Thoracic aorta (tissue), 2 donors: ENCODE measurements at places on chromosomes 3 and 15.

DNA sequence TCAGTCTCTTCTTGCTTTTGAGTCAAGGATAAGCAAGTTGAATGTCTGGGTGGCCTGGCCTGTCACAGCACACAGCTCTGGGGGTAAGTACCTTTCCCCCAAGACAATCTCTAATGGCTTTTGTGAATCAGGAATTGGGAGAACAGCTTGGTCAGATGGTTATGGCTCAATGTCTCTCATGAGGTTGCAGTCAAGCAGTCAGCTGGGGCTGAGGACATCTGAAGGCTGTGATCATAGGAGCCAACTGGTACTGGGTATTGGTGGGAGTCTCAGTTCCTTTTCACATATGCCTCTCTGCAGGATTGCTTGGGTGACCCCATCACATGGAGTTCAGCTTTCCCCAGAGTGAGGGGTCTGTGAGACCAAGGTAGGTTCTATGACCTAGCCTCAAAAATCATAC lies 33.0 kb upstream of the TMEM158 start:
- DNase-seq: no peak

DNA sequence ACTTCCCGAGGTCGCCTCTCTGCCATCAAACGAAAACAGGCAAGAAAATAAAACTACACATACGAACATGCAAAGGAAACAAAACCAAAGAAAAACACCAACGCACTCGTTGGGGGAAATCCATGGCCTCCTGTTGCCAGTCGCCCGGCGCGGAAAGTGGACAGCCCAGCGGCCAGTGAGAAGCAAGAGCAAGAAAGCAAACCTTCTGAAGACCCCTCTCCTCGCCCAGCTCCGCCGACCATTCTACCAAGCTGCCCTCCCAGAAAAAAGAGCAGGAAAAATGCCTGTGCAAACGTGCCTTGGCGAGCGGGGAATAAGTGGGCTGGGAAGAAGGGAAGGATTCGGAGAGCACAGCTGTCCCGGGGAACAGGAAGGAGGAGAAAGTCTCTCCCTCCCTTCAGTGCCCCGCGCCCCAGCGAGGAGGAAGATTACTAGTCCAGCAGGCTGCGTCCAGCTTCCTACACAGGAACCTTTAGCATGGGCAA lies 802 bp upstream of the NECTIN3 start:
- no peak for DNase-seq

GRCh38 chr3:87691109-87691508 lies 367.7 kb downstream of the CGGBP1 start:
- DNase-seq: no peak

GRCh38 chr3:46478341-46478740 lies 13.6 kb upstream of the LTF start:
- no peak for DNase-seq

DNA sequence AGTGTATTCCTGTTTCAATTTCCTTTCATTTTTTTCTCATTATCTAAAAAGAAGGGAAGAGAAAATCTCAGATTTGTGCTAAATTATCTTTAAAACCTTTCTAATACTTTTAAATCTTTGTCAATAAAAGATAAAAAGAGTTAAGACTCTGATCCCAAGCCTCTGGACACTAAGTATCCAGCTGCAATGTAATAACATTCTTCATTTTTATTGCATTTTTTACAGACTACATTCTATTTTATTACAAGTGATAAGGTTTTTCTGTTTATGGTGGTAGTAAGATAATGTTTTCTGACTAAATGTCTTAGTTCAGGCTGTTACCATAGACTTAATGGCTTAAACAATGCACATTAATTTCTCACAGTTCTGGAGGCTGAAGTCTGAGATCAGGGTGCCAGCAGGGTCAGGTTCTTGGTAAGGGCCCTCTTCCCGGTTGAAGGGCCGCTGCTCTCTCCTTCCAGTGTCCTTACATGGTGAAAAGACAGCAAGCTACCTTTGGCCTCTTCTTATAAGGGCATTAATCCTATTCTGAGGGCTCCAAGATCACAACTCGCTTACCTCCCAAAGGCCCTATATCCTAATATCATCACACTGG lies 19.7 kb downstream of the KCNAB1 start:
- DNase-seq: no peak

GRCh38 chr3:55765906-55766701 lies 279.0 kb upstream of the WNT5A start:
- DNase-seq: no peak

DNA sequence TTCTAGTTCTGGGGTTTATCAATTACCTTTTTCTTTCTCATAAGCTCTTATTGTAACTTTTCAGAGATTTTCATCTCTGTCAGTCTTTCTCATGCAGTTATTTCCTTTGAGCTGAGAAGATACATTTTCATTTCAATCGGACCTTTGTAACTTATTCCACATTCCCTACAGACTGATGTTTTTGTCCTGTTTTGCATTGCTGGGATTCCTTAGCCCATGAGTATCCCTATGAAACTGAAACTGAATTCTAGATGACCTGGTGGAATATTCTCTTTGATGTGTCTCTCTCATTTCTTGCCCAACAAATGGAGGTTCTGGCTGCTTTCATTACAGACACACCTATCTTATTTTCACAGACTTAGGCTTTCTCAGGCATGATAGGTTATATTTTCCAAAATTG lies 10.5 kb upstream of the EPHA6 start:
- DNase-seq: no peak

DNA sequence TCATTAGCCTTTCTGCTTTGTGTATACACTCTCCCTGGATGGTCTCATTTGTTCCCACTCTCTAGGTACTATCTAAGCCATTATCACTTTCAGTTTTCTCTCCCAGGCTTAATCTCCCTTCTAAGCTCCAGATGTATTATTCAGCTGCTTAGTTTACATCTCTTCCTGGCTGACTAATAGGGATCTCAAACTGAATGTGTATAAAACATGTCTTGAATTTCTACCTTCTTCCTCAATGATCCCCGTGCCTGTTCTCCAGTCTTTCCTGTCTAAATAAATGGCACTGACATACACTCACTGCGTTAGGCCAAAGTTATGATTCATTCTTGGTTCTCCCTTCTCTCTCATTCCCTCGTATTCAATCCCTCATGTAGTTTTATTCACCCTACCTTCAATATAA lies 127.3 kb downstream of the NR2F2 start:
- no peak for DNase-seq

- DNase-seq: no peak
Observed at GRCh38 chr3:175476489-175476888, 617.4 kb downstream of the NAALADL2 start.

DNA sequence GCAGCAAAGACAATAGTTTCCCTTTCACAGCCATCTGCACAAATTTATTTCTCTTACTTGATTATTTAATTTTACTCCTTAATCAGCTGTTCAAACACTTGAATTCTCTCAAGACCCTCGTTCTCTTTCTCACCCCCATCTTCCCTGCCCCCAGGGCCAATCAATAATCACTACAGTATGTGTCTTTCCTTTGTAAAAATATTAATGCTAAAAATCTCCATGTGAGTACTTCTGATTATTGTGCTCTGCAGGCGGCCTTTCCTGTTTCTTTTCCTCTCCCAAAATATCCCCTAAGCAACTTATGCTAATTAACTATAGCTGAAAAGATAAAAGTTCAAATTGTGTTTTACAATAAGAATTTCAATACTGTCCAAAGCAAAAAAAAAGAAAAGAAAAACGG lies 617.0 kb upstream of the CBLB start:
- no peak for DNase-seq

GRCh38 chr15:38920966-38921365 lies 356.4 kb upstream of the RASGRP1 start:
- no peak for DNase-seq

GRCh38 chr3:192080336-192080735 lies 619.4 kb downstream of the PYDC2 start:
- no peak for DNase-seq

DNA sequence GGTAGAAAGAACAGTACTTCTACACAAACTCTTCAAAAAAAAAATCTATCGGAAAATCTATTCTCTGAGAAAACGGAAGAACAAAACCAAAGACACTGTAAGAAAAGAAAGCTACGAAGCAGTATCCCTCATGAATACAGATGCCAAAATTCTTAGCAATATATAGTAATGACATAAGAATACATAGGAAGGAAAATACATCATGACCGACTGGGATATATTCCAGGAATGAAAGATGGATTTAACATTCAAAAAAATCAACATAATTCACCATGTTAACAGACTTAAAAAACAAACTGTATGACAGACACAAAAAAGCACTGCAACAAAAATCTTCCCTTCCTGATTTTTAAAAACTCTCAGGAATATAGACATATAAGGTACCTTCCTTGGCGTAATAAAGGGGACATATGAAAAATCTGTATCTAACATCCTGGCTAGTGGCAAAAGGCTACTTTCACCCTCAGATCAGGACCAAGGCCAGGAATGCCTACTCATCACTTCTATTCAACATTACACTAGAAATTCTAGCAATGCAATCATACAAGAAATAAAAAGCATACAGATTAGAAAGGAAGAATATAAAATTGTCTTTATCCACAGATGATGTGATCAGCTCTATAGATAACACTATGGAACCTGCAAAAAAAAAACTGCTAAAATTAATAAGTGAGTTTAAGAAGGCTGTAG lies 77.6 kb upstream of the XXYLT1 start:
- DNase-seq: no peak

DNA sequence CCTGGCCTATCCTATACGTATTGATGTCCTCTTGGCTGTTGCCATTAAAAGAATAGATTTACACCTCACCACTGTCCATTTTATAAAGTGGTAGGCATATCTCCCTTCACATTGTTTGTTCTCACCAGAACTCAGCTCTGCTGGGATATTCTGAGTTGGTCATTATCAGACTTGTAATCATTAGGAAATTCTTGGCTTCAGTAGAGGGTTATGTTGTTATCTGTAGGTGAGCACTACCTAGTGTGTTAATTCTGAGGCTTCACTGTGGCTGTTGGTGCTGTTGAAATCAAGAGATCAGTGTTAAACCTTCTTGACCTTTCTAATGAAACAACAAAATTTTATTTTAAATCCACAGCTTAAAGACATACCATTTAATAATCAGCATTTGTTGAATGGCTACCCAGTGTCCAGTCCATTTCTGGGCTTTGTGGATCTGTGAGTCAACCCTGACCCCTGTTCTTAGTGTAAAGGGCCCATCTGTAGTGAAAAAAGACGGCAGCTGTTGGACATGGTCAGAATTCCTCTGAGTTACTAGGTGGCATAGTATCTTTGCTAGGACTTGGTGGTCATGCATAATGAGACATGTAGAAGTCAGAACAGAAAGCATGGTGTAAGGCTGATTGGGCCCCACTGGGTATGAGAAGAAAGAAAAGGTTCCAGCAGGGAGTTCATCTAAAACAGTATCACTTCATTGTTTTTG lies 32.9 kb upstream of the P4HTM start:
- no peak for DNase-seq

DNA sequence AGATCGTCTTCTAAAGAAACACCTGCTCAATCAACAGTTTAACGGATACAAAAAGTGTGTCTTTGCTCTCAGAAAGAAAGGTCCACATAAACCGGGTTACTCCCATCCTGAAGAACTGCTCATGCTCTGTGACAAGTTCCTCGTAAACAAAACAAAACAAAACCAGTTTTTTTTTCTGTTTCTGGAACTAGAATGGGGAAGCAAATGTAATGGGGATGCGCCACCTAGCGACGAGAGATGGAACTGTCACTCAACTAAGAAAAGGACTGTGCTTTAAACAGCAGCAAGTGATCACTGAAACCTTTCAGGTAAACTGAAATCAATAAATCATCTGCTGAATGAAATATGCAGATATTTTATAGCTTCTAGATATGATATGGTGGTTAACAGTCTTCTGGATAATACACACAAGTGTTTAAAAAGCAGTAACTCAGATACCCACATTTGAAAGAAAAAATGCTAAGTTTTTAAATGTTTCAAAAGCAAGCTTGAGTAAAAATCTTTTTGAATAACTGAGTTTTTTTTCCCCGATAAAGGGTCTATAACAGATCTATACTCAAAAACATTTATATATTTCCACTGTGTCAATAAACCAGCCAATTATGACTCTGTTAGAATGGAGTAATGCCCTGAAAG lies 10.9 kb downstream of the TM2D3 start:
- DNase-seq: peak; percentile 45

DNA sequence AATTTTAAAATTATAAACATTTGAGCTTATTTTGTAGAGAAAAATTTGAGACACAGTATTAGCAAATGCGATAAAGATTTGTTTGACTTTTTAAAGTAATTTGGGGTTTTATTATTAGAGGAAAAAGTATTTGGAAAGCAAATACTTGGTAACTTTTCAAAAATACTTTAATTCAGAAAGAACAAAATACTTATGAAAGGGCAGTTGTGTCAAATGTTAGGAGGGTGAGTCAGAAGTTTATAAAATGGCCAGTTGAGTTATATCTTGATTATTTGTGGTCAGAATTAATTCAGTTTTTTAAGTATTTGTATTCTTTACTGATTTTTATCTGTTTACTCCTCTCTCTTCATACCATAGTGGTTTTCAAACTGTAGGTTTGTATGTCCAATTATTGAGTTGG lies 12.1 kb downstream of the LACTB start:
- DNase-seq: no peak

- no peak for DNase-seq
Observed at GRCh38 chr15:51756482-51756881, 5.1 kb downstream of the TMOD2 start.

- no peak for DNase-seq
Observed at GRCh38 chr3:154275965-154276364, 48.3 kb downstream of the DHX36 start.

GRCh38 chr15:86620641-86621349 lies 541.1 kb downstream of the AGBL1 start:
- no peak for DNase-seq

DNA sequence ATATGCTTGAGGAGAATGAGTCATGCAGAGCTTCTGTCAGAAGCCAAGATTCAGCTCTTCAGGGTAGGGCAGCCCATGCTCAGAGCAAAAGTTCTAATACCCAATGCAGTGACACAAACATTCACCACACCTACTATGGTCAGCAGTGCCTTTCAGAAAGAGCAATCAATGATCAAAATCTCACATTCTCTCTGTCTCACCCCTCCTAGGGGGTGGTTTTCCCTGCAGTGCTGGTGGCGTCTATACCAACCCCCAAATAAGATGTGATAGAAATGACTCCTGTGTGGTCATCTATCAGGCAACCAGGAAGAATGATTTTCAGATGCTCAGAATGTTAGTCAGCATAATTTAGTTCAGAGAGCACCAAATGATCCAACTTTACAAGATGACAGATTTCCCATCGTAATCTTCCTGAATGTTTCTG lies 385.3 kb downstream of the NTRK3 start:
- DNase-seq: no peak

- no peak for DNase-seq
Observed at GRCh38 chr3:178787960-178788359, 251.7 kb downstream of the KCNMB2 start.

DNA sequence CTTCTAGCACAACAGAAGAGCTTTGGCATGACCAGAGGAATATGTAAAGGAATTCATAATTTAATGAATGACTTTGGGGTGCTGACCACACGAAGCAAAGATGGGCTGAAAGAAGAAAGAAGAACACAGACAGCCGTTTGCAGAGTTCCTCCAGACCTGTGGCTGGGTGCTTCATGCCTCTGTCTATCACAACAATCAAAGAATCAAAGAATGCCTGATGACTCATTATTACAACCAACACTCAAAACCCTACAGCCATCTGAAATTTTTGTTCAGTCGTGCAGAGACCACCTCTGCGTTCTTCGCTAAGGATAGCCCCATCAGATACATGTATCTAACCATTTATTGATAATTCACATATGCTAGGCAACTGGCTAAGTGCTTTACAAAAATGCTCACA lies 129.0 kb upstream of the PRICKLE2 start:
- no peak for DNase-seq

- no peak for DNase-seq
Observed at GRCh38 chr15:65263313-65263712, 23.4 kb downstream of the PARP16 start.

- no peak for DNase-seq
Observed at GRCh38 chr15:53448232-53449015, 311.0 kb downstream of the WDR72 start.
